ENCODE measurements at places on chromosomes 1 and 21.

- DNase-seq, result no peak
Measured at GRCh38 chr1:205118752-205119151, 3.0 kb downstream of the RBBP5 start.

- peak; percentile 46 for DNase-seq
Measured at GRCh38 chr1:17689011-17689410, 66.1 kb upstream of the ACTL8 start.

- no peak for DNase-seq
Measured at GRCh38 chr1:181592255-181592859, 109.0 kb downstream of the CACNA1E start.

- DNase-seq, result no peak
Measured at GRCh38 chr1:233844275-233844674, 60.2 kb upstream of the SLC35F3 start.

GRCh38 chr1:219149009-219149577, 24.6 kb upstream of the LYPLAL1 start:
- DNase-seq, result no peak

GRCh38 chr21:41483415-41483814, 24.5 kb downstream of the TMPRSS2 start:
- DNase-seq, result no peak

GRCh38 chr1:38186566-38186965, 140.0 kb upstream of the POU3F1 start:
- no peak for DNase-seq

GRCh38 chr1:45995298-45995697, 137.1 kb downstream of the PIK3R3 start:
- no peak for DNase-seq

DNA sequence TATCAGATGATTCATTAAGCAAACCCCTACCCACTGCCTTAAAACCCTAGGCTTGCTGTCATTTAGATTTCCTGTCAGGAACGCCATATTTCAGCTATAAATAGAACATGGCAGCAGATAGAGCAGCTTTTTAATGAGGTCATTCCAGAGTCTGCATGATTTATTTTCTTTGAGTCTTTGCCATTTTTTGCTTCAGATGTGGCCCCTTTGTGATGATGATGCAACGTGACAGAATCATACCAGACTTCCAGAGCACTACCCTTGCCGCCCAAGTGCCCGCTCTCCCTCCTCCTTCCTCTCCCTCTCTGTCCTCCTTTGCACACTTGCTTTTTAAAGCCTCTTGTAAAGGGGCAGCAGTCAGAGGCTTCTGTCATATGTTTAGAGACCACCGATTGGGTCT, 55.5 kb upstream of the TRIM67 start:
- DNase-seq, result no peak

- DNase-seq, result no peak
Measured at GRCh38 chr1:111553196-111553595, 49.8 kb upstream of the ADORA3 start.
